ENCODE measurements at places on chromosomes 13 and 19. TPM values are rescaled to one million over a fixed set of nuclear protein-coding genes. Genes with fewer than 3 reads are reported as not detected.

GRCh38 chr13:29761815-29762214, 88.6 kb downstream of the UBL3 start:
- DNase-seq: no peak

DNA sequence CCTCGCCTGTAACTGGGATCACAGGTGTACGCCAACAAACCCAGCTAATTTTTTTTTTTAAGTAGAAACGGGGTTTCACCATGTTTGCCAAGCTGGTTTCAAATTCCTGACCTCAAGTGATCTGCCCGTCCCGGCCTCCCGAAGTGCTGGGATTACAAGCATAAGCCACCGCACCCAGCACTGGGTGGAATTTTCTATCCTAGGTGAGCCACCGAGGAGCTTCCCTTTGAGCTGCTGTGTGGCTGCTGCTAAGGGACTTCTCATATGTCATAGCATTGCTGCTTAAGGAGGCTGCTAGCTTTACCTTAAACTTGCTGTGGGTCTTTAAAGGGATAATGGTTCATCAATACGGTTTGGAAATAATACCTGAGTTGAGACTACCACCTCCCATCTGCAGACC, 2.9 kb upstream of the AMER2 start:
- DNase-seq: no peak

Gene NOTCH3
- total RNA-seq: 3.8 TPM

Gene TEAD2
- total RNA-seq: 74.5 TPM

- peak; percentile 47 for DNase-seq
Observed at GRCh38 chr19:13053761-13054625, 48.7 kb downstream of the LYL1 start.

GRCh38 chr19:32104153-32104849, 241.1 kb upstream of the ZNF507 start:
- peak; percentile 4 for DNase-seq

GRCh38 chr19:48967346-48968178, 2.5 kb downstream of the FTL start:
- DNase-seq: no peak

DNA sequence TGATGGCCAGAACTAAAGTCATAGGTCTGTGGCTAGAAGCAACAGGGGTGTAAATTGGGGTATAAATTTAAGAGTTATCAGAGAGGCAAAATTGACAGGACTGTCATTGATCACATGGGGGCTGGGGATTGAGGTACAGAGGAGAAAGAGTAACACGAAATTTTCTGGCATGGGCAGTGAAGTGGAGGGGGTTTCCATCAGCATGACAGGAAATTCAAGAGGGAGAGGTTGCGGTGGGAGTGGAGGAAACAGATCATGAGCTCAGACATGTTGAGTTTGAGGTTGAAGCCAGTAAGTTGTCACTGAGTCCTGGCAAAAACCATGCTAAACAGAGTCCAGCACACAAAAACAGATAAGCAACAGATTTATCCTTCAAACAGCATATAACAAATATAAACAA, 192.1 kb upstream of the TSC22D1 start:
- DNase-seq: no peak

- no peak for DNase-seq
Observed at GRCh38 chr19:40457953-40458596, 7.5 kb downstream of the BLVRB start.

DNA sequence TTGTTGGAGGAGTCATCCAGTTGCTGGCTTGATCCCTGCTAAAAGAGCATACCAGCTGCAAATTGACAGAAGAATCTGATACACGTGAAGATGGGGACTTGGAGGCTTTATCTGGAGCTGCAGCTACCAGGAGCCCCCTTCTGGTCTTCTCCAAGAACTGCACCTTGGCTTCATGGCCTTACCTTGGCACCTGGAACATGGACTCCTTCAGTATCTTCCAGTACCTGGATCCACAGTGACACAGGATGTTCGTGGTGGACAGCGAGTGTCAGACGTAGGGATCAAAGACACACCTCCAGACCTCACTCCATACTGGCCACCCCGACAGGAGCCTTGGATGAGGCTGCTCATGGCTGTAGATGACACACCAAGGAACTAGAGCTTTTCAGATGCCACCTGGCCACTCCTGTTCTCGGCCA, 9.9 kb upstream of the ACSBG2 start:
- DNase-seq: no peak

DNA sequence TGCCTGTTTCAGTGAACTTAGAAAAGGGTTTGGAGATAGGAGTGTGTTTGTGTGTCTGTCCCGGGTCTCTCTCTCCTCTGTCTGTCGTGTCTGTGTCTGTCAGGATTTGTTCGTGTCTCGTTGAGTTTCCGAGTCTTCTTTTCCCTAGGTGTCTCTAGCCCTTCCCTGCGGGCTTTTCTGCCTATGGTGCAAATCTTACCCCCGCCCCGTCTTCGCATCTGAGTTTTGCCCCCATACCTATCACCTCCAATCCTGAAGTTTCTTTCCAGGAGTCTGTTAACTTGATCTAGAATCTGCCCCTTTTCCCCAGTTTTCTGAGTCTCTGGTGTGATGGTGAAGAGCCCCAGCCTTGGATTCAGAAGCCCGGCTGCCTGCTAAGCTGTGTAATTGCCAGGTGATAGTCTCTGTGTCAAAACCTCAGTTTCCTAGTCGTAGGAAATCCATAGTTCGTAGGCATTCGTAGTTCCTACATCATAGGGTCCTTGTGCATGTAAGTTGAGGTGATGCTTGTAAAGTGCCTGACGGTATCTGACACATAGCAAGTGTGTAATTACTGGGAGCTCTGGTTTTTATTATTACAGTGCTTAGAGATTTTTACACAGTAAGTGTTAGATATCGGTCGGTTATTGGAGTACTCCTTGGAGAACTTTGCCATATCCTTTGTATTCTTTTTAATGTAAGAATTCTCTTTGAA, 782 bp downstream of the EPN1 start:
- no peak for DNase-seq

Measured in epithelial cell of proximal tubule (primary cell).